Thoracic aorta (tissue), 2 donors: ENCODE measurements at places on chromosomes 6 and 20. TPM values are rescaled to one million over a fixed set of nuclear protein-coding genes. Genes with fewer than 3 reads are reported as not detected.

PTPRK gene
- 33.7 TPM for total RNA-seq

SIGLEC1 gene
- total RNA-seq = 12.2 TPM

HNF4A gene
- total RNA-seq = not detected

DLK2 gene
- total RNA-seq = not detected

GTSF1L gene
- total RNA-seq = not detected

SLC35D3 gene
- not detected for total RNA-seq

LRRN4 gene
- 0.27 TPM for total RNA-seq

C6orf58 gene
- not detected for total RNA-seq

CD93 gene
- total RNA-seq = 163 TPM

SLCO4A1 gene
- 22.1 TPM for total RNA-seq

HLA-DMB gene
- 13.5 TPM for total RNA-seq

GRM1 gene
- total RNA-seq = 0.54 TPM

LRRC1 gene
- 22.8 TPM for total RNA-seq

AIF1 gene
- total RNA-seq = 21.5 TPM

VSTM2L gene
- 0.68 TPM for total RNA-seq

ASXL1 gene
- total RNA-seq = 74.5 TPM

TFAP2A gene
- 0.78 TPM for total RNA-seq

OR12D1 gene
- total RNA-seq = not detected

EFCAB8 gene
- total RNA-seq = 1.5 TPM

ZNF391 gene
- total RNA-seq = 2.3 TPM

ZSCAN12 gene
- total RNA-seq = 4.3 TPM
